ENCODE measurements at places on chromosomes 7 and 10. TPM values are rescaled to one million over a fixed set of nuclear protein-coding genes. Genes with fewer than 3 reads are reported as not detected.

The IFIT1 gene
- total RNA-seq, result 5.9 TPM

The HPSE2 gene
- total RNA-seq, result not detected

The PRSS37 gene
- not detected for total RNA-seq

The TRA2A gene
- total RNA-seq, result 77.8 TPM

The ASAH2B gene
- 3.9 TPM for total RNA-seq

DNA sequence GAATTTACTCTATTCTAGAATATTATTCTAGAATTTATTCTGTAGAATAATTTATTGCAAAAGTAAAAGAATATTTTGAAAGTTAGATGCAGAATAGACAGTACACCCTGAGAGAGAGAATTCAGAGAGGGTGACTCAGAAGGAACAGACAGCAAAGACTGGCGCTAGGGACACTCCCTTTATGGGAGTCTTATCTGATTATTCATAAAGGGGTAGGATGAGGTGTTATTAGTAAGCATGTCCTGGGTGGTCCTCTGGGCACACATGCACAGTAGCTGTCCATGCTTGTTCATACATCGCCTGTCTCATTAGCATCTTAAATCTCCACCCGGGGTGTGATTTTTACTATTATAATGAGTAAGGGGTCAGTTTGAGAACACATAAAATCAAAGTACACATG lies 100.1 kb downstream of the XPNPEP1 start:
- DNase-seq, result no peak

DNA sequence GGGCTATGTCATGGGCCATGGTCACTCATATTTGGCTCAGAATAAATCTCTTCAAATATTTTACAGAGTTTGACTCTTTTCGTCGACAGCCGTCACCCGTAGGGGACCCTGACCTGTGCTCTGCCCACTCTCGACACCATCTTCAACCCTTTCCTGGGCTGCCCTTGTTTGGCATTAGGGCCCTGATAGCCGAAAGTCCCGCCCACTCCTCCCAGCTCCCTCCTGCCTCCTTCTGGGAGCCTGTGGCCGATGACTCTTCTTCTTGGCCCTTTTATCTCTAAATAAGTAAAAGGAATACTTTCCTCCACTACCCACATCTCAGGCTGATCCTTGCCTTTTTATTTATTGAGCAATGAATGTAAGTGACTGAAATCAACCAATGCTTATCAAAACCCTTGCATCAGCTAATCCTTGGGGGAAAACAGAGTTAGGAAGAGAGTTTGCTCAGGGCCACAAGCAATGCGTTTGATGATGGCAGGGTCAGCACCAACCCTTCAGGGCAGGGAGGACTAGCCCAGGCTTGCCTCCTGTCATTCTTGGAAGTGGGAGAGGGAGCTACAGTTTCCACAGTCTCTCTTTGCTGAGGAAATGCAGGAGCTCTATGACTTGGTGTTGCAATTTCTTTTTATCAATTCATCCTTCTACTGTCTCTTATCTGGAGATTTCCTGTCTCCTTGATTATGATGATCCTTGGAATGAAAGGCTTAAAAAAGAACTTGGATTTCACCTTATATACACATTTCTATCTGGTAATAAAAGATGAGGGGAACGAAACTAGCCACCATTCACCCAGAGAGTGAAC lies 218.2 kb upstream of the PODXL start:
- DNase-seq, result no peak

DNA sequence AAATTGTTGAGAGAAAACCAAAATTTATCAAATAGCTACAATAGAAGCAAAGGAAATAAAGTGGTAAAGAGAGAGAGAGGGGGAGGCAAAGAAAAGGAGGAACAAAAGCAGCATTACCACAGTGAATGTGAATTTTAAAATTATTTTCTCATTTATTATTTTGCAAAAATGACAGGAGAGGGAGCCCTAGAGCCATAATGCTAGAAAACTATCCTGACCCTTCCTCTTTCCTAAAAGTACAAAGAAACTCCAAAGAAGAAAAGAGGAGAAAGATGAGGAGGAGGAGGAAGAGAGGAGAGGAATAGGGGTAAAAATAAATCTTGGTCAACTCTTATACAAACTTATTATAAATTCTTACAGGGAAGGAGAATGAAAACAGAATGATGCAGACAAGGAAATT lies 921.5 kb downstream of the NRG3 start:
- no peak for DNase-seq

DNA sequence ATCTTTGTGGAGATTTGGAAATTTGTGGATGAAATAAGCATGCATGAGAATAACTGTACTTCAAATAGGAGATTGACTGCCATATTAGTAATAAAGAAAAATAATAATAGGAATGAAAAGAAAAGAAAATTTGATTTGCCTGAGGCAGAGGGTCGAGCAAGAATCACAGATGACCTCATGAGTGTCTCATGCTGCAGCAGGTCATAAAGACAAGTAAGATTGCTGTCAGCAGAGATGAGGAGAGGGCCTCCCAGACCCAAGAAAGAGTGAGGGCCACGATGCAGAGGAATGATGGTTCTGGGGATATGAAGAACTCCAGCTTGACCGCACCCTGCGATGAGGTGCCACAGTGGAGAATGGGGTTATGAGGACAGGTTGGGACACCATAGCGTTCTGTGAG lies 39.2 kb downstream of the TOMM7 start:
- no peak for DNase-seq

DNA sequence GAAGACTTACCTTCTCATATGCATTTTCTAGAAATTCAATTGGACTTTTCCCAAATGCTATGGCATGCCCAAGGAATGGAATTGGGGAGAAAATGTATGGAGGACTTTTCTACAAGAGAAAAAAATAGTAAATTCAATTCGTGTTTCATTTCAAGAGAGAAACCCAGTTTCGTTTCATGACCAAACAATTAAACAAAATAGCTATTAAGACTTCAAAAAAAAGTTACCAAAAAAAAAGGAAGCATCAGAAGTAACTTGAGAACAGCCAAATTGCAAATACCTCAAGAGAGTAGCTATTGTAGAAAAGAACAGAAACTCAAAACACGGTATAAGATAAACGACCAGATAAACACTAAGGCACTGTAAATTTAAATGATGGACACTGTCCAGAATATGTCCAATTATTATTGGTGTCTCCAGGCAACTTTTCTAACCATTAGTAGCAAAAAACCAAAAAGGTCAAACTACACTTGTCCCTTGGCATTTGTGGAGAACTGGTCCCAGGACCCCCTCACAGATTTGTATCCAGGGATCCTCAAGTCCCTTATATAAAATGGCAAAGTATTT lies 2.4 kb downstream of the CYP51A1 start:
- no peak for DNase-seq

DNA sequence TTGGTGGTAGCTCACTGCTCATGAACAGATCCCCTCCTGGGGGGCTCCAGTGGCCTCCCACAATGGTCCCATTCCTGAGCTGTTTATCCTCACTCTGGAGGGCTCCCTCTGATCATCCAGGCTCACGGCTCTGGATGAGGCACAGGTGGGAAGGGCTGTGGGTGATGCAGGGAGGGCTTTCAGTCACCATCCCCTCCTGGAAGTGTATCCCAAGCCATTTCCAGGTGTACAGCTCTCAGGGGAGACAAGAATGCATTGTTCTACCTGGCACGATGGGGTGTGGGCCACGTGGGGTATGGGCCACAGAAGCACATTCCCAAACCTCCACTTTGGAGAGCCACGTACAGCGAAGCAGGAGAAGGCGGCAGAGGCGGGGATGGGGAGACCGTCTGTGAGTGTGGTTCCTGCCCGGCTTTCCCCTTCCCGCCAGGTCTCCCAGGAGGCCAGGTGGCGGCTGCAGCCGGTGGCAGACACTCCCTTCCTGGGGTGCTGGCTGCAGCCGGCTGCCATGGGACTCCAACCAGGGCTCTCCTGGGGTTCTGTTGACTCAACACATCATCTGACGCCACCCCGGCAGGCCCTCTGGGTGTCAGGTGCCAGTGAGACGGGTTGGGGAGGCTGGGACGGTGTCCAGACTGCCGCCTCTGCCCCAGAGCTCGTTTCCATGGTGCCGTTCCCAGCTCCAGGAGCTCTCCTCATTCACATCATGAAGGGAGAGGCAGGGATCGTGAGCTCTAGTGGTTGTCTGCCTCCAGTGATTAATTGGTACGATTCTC lies 169.7 kb upstream of the RHEB start:
- no peak for DNase-seq

DNA sequence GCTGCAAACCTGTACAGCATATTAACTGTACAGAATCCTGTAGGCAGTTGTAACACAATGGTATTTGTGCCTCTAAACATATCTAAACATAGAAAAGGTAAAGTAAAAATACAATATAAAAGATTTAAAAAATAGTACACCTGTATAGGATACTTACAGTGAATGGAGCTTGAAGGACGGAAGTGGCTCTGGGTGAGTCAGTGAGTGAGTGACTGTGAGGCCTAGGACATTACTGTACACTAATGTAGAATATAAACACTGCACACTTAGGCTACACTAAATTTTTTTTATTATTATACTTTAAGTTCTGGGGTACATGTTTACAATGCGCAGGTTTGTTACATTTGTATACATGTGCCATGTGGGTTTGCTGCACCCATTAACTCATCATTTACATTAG lies 97.3 kb upstream of the STK17A start:
- no peak for DNase-seq

DNA sequence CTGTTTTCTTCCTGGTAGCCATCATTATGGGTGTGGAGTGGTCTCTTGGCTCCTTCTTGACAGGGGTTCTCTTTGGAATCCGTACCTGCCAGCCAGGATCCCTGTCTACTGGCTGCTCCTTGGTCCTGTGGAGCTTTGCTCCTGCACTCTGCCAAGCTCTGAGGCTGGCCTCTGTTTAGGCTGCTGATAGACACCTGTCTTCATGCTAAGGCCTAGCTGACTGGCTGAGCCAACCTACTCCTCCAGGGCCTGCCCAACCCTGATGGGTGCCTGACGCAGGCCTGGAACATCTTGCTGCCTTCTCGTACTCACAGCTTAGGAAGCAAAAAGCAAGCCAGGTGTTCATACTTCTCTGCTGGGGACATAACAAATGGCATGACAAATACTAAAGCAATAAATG lies 333.6 kb upstream of the ZNF32 start:
- DNase-seq, result no peak

- no peak for DNase-seq
These were observed 56.1 kb downstream of the PODXL start for GRCh38 chr7:131500357-131500756.

- no peak for DNase-seq
These were observed 524.4 kb downstream of the SDK1 start for GRCh38 chr7:3825491-3825890.

GRCh38 chr10:121183236-121183635 lies 332.1 kb downstream of the WDR11 start:
- DNase-seq, result no peak

- DNase-seq, result no peak
These were observed 110.3 kb downstream of the ETV1 start for GRCh38 chr7:13879143-13879542.

DNA sequence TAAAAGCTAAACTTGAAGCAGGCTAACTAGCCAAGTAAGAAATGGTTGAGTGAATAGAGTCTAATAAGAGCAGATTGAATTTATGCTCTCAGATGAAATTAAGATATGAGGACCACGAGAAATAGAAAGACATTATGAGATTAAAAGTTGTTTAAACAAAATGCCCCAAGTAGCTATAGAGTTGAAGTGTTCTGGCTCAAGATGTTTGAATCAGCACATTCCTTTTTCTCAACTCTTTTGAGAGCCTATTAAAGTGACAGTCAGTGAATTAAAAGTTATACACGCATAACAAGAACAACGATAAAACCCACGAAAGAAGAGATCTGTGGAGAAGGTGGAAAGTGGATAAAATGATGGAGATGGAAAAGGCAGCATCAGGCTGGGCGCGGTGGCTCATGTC lies 322.2 kb upstream of the ANKRD30A start:
- DNase-seq, result no peak

GRCh38 chr10:5906651-5907050 lies 16.6 kb downstream of the FBH1 start:
- no peak for DNase-seq

DNA sequence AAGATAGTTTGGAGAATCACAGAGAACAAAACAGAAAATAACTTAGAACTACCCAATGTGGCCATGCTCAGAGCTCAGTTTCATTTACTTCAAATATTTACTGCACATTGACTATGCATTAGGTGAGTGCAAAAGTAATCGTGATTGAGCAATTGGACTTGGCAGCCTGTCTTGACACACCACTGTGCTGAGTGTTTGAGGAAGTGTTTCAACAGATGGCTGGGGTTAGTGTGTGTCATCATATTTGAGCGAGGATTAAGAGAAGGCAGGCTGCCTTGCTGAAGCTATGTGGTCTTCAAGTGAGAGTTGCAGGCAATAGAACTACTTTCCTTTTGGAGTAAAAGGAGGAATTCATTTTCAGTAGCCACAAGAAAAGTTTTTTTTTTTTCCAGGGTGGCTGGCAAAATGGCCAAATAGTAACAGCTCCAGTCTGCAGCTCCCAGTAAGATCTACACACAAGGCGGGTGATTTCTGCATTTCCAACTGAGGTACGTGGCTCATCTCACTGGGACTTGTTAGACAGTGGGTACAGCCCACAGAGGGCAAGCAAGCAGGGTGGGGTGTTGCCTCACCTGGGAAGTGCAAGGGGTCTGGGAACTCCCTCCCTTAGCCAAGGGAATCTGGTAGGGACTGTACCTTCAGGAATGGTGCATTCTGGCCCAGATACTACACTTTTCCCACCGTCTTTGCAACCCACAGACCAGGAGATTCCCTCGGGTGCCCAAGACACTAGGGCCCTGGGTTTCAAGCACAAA lies 37.6 kb downstream of the AKR1C4 start:
- DNase-seq, result no peak
